ENCODE measurements at places on chromosomes 5 and 9.

DNA sequence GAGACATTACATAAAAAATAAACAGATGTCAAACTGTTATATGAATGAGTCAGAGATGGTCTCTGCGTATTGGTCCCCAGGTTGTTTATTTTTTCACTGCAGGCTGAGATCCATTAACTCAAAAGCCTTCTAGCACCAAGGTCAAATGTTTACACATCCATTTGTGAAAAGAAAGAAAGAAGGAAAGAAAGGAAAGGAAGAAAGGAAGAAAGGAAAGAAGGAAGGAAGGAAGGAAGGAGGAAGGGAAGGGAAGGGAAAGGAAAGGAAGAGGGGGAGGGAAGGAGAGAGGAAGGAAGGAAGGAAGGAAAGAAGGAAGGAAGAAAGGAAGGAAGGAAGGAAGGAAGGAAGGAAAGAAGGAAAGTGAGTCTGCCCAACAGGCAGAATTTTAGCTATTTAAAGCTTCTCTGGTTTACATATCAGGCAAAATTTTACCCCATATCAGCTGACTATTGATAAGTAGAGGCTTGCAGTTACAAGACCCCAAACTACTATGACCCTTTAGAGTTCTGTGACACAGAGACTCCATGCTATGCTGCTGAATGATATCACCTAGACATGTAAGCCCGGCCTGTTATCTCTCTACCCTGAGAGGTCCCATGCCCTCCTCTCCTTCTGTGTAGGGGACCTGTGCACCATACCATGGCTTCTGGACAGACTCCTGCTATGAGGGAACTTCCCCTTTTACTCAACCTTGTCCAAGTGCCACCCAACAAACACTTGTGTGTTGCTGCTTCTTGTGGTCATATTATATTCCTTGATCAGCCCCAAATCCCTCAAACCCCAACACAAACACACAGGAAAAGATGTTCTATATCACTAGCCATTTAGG, 59.0 kb downstream of the DRD1 start:
- no peak for DNase-seq

DNA sequence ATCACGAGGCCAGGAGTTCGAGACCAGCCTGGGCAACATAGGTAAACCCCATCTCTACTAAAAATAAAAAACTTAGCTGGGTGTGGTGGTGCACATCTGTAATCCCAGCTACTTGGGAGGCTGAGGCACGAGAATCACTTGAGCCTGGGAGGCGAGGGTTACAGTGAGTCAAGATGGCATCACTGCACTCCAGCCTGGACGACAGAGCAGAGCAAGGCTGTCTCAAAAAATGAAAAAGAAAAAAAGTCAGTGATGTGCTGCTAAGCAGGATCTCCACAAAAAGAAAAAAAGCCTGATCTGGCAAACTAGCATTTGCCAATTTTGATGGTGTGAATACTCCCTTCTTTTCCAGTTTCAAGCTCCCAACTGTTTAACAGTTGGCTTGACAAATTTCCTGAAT, 21.9 kb downstream of the F2R start:
- no peak for DNase-seq

DNA sequence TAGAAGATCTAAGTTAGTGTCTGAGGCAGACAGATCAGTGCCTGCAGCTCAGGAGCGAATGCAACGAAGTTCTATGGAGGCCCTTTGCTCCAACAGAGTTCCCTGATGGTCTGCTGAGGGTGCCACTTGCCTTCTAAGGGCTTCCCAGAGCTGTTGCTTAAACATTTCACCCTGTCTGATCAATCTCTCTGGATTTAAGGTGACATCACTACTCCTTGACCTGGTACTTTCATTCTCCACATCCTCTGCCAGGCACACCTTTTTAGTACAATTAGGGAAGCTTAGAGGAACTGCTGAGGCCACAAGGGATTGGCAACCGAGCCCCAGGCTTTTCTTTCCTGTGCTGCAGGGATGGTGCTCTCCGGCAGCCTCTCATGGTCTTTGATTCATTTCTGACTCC, 94.2 kb upstream of the IFNK start:
- no peak for DNase-seq

GRCh38 chr5:33701951-33702350, 189.8 kb downstream of the ADAMTS12 start:
- DNase-seq: no peak

DNA sequence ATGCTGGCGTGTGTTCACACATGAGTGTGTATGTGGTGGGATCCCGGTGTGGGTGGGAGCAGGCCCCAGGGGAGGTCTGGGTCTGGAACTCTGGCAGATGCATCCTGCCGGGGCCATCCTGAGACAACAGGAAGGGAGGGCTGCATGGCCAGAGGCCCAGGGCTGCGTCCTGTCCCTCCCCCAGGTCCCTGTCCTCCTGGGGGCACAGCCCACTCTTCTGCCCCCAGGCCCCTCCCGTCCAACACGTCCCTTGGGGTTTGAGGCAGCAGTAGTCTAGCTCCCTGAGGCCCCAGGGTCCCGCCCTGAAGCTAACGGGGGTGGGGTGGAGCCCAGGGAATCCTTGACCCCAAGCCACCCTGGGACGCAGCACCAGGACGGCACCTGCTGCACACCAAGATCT, 16.6 kb downstream of the FLT4 start:
- no peak for DNase-seq

- no peak for DNase-seq
These were observed 95.3 kb downstream of the PRRT1B start for GRCh38 chr9:131640438-131641137.

DNA sequence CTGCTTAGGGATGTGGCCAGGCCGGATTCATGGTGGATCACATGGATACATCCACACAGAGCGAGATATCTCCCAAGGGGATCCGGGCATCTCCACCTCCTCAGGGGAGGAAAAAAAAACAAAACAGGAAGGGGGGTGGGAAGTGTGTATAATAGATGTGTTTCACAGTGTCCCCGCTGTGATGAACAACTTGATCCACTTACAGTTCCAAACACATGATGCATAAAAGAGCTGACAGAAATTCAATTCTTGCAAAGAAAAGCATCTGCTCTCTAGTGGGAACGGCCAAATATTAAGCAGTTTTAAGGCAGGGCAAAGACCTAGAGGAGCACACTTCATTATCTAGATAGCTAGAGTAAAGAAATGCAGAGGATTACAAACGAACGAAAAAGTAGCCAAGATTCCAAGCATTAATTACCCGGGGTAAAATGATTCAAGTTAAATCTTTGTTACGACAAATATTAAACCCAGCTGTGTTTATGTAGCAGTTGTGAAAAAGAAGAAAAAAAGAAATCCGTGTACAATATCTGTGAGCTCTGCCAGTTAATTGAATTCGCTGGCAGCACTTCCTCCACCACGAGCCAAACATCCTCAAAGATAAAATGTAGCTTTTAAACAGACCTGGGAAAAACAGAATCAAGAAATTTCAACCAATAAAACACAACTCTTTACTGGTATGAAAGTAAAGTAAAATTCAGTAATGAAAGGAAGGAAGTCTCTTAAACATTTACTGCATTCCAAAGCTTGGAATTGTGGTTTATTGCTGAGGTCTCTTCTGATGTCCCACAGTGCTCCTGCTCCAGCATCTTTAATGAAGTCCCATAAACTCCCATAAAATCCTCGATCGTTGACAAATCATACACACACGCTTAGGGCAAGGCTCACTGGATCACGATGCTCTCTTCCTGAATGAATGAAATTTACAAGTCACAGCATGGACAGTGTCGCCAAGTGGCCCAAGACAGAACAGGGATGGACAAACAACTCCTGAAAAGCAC, 213.0 kb downstream of the CRB2 start:
- DNase-seq: no peak

DNA sequence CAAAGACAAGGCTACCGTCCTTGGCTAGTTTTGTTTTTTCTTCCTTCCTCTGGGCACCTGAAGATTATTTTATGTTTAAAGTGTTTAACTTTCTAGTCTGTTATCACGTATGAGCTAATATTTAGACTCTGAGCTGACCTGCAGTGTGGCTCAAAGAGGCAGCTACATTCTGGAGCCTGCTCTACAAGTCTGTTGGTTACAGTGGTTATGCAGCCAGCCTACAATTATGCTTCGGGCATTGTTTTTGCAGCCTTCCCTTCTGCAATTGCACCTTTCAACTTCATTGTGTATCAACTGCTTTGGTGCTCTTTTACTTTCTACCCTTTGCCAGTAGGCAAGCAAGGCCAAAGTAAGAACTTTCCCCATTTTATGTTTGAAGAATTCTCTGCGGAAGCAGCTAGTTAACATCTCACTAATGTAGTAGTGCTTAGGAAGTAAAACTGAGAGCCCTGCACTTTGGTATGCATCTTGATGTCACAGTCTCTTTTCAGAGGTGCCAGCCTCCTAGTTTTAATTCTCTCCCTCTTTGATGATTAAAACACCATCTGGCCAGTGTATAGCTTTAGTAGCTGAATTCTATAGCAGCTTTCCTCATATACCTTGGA, 322.1 kb downstream of the FAM170A start:
- no peak for DNase-seq

DNA sequence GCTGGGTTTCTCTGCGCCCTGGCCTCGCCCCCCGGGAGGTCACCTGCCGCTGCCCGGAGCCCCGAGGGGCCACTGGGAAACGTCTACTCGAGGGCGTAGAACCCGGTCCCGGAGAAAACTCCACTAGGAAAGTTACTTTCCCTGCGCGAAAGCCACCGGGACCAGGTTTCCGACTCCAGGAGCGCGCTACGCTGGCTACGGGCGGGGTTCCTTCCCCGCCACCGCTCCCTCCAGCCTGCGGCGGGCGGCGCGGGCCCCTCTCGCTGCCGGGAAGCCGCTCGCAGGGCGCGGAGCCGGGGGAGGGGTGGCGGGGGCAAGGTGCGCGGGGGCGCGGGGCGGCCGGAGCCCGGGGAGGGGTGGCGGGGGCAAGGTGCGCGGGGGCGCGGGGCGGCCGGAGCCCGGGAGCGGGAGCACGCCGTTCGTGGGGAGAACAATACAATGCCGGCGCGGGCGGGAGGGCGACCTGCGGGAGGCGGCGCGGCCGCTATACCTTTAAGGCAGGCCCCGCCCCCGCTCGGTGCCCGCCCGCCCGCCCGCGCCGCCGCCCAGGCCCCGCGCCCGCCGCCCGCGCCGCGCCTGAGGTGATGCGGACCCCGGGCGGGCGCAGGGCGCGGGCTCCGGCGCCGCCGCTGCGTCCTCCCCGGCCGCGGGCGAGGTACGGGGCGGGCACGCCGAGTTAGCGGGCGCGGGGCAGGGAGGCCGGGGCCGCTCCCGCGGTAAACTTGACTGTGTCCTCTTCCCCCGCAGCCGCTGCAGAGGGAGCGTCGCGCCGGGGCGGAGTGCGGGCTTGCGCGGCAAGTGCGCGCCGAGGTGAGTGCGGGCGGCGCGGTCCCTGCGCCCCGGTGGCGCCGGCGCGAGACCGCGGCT, 278.1 kb downstream of the AOPEP start:
- DNase-seq: peak; percentile 31

DNA sequence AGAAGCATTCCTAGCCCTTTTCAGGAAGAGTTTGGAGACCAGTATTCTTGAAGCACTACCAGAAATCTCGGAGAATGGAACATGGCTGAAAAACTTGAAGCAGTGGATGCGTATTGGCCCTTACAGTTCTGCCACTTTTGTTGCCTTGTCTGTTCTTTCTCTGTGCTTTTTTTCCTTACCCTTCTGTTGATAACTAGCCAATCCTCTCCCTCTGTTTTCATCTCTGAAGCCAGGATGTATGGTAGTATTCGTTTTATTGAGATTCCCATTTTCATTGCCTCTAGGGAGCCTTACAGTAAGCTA, 564 bp upstream of the CCNH start:
- no peak for DNase-seq

DNA sequence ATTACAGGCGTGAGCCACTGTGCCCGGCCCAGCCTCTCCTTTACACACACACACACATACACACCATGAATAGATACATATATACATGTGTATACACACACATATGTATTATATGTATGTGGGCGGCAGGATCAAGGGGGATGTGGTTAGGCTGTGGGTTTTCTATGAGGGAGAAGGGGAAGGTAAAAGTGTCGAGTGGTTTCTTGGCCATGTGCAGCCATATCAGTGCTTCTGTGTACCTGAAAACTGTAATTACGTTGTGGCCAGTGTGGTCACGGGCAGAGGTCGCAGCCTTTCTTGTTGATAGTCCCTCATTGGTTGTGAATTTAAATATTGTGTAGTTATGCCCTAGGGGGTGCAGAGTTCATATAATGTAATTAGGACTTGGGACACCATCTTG, 16.5 kb downstream of the CDK20 start:
- DNase-seq: no peak

DNA sequence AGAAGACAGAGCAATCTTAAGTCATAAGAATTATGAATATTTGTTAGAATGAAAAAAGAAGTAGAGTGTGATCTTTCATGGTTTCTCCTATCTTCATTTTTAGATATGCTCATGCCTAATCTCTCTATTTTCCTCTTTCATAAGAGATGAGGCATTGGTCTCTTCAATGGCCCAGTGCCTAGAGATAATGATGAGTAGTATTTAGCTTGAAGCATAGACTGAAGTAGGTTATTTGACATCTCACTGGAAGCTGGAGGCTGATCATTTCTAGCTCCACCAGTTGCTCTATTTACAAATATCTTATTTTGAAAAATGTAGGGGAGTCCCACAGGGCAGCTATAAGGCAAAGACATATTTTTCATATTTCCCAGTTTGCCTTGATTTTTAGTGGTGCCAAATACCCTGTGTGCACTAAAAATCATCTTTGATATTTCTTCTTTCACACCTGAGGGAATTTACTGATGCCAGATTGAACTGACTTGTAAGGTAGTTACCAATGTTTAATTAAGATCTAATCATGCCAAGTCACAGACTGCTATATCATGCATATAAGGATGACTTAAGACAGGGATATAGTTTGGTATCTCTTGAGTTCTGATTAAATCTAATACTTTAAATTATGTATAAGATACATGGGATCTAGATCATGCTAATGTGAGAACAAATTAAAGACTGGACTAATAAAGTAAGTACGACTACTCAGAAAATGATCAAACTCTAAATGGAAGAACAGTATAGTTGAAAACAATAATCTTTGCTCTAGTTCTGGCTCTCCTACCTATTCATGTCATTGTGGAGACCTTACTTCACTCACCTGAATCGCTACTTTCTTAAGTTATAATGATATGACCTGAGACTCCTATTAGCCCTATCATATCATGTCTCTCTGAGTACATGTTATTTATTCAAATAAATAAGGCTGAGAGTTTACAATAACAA, 108.2 kb upstream of the IFNE start:
- no peak for DNase-seq

GRCh38 chr5:33319151-33319550, 121.6 kb upstream of the TARS1 start:
- no peak for DNase-seq

GRCh38 chr9:72043576-72043975, 16.8 kb downstream of the C9orf57 start:
- DNase-seq: no peak

DNA sequence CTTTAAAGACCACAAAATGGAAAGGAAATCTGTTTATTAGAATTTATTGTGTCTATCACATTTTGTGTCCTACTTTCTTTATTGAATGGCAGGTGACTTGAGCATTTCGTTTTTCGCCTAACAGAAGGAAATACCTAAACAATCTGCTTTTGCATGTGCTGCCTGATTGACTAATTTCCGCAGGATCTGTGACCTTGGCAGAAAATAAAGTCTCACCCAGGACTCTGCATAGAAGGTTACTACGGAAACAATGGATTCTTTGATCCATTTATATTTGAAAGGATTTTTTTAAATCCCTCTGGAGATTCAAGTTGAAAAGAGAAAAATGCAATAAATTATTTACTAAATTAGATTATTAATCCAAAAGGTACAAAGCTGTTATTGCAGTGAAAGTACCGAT, 61.0 kb upstream of the CAST start:
- no peak for DNase-seq

All from T-cell (primary cell).